ENCODE measurements at places on chromosomes 4 and X. TPM values are rescaled to one million over a fixed set of nuclear protein-coding genes. Genes with fewer than 3 reads are reported as not detected.

Gene UTP14A
- 22.6 TPM for total RNA-seq

Gene DNASE1L1
- 26.2 TPM for total RNA-seq

DNA sequence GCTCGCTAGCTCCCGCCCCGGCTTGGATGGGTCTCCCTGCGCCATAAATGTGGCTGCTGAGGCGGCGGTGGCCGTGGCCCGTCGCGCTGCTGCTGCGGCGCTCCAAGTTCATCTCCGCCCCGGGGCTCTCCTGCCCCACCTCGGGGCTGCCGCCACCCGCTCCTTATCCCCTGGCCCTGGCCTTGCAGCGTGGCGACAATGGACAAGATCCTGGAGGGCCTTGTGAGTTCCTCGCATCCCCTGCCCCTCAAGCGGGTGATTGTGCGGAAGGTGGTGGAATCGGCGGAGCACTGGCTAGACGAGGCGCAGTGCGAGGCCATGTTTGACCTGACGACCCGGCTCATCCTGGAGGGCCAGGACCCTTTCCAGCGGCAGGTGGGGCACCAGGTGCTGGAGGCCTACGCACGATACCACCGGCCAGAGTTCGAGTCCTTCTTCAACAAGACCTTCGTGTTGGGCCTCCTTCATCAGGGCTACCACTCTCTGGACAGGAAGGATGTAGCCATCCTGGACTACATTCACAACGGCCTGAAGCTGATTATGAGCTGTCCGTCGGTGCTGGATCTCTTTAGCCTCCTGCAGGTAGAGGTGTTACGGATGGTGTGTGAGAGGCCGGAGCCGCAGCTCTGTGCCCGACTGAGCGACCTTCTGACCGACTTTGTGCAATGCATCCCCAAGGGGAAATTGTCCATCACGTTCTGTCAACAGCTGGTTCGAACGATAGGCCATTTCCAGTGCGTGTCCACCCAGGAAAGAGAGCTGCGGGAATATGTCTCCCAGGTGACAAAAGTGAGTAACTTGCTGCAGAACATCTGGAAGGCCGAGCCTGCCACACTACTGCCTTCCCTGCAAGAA is 763 bp downstream of the USP38 start:
- H3K36me3 ChIP-seq: no peaks in the 10 kb centered on the region
- peak overlapping the region; percentile 95 for H3K27ac ChIP-seq
- peak overlapping the region; percentile 81 for H3K4me3 ChIP-seq

Gene GIMD1
- total RNA-seq: not detected

DNA sequence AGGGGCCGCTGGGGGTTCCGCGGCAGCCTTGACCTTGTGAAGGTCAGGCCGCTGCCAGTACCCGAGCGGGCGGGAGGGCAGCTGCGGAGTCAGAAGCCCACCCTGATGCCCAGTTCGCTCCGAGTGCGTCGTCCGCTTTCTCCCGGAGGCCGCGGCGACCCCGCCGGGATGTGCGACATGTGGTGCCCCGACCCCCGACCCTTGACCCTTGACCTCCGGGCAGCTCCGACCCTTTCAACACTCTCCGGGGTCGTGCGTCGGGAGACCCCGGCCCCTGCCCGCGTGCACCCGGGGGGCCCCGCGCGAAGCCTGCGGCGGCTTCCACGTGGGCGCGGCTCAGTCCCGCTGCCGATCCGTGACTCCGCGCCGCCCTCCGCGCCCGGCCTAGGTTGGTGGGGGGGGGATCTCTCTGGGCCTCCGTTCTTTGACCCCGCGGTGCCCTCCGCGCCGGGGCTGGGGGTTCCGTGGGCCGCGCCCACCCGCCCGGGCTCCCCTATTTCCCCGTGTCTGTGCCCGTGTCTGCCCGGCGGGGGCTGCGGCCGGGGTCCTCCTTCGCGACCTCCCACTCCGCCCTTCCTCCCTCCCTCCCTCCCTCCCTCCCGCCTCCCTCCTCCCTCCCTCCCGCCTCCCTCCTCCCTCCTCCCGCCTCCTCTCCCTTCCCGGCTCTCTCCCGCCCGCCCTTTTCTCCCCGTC is 609 bp upstream of the SLC25A6 start:
- DNase-seq: peak; percentile 73
- H3K36me3 ChIP-seq: no peaks in the 10 kb centered on the region
- peak overlapping the region; percentile 99 for H3K27ac ChIP-seq
- peak overlapping the region; percentile 86 for H3K4me3 ChIP-seq
- H3K27me3 ChIP-seq: no peaks in the 10 kb centered on the region

Gene ALB
- total RNA-seq: 0.66 TPM

- H3K4me3 ChIP-seq: no peak overlapping the region
- no peak for DNase-seq
- H3K27me3 ChIP-seq: no peaks in the 10 kb centered on the region
- H3K36me3 ChIP-seq: no peaks in the 10 kb centered on the region
Measured at GRCh38 chr4:139265654-139266053, 14.4 kb downstream of the MGARP start.

- no peaks in the 10 kb centered on the region for H3K27me3 ChIP-seq
- no peak for DNase-seq
- no peaks in the 10 kb centered on the region for H3K4me1 ChIP-seq
- no peak overlapping the region for H3K27ac ChIP-seq
Measured at GRCh38 chrX:111831343-111831742, 44.6 kb upstream of the TRPC5OS start.

Gene ARMCX4
- total RNA-seq: 11.8 TPM

- no peak for DNase-seq
- H3K4me3 ChIP-seq: no peak overlapping the region
- no peaks in the 10 kb centered on the region for H3K4me1 ChIP-seq
- no peak overlapping the region for H3K27ac ChIP-seq
- H3K27me3 ChIP-seq: no peaks in the 10 kb centered on the region
Measured at GRCh38 chrX:37603938-37604409, 32.5 kb downstream of the LANCL3 start.

DNA sequence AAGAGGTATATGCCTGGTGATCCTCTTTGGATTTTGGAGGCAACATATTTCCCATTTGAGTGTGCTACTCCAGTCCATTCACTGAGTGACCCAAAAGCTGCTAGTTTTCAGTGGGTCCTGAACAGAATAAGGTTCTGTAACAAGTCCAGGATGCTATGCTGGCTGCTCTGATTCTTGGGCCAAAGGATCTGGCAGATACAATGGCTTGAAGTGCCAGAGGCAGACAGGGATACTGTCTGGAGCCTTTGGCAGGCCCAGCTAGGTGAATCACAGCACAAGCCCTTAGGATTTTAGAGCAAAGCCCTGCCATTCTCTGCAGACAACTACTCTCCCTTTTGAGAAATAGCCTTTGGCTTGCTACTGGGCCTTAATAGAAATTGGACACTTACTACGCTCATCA is 40.6 kb downstream of the DCHS2 start:
- H3K27me3 ChIP-seq: no peaks in the 10 kb centered on the region
- no peaks in the 10 kb centered on the region for H3K36me3 ChIP-seq
- no peaks in the 10 kb centered on the region for H3K4me1 ChIP-seq
- H3K4me3 ChIP-seq: no peak overlapping the region
